Endothelial cell of umbilical vein (primary cell): ENCODE measurements at places on chromosomes 5 and 9.

GRCh38 chr9:122265149-122265915 lies 650 bp downstream of the MRRF start:
- peak; percentile 36 for DNase-seq

GRCh38 chr5:110909415-110909814 lies 162.1 kb upstream of the TSLP start:
- no peak for DNase-seq

GRCh38 chr5:66186108-66186507 lies 42.0 kb downstream of the SREK1 start:
- DNase-seq, result no peak

- DNase-seq, result no peak
These were observed 171.3 kb downstream of the PSAT1 start for GRCh38 chr9:78468231-78468630.

DNA sequence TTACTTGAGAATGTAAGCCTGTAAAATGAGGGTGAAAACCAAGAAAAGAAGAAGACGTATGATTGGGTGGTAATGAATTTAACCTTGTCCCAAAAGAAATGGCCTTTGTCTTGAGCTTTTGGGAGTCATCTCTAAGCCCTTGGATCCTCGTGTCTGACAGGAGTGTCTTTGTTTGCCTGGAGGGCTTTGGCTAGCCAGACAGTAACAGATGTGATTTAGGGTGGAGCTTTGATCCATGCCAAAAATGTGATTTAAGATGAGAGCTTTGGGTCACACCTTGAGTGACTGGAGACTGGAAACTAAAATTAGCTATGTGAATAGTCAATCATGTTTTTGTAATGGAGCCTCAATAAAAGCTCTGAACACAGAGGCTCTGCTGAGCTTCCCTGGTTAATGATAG lies 25.9 kb upstream of the ZFAND5 start:
- no peak for DNase-seq

DNA sequence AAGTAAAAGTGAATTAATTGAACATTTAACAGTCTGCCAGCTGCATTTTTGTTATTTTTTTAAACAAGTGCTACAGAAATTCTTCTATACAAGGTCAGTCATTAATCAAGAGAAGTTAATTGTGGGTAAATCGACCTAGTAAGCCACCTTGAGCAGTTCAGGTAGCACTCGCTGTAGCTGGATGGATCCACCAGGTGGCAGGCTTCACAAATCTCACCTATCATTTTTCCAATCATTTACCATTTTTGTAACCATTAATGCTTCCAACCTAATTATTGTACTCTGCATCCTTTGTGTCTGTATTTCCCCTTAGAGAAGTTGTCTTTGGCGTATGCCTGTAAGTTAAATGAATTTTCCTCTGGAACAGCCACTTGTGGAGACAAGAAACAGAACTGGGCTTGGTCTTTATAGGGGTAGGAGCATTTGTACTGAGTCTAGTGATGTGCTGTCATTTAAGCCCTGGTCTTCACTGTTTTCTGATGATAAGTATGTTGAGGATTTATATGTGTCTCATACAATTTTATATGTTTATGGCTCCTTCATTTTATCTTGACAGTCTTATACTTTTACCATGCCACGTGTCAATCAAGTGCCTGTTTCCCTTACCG lies 39.5 kb downstream of the CD180 start:
- DNase-seq, result peak; percentile 37

- DNase-seq, result no peak
These were observed 292.3 kb upstream of the WWC1 start for GRCh38 chr5:167999182-167999581.

GRCh38 chr9:87910821-87911220 lies 6.9 kb upstream of the SPATA31C1 start:
- no peak for DNase-seq

DNA sequence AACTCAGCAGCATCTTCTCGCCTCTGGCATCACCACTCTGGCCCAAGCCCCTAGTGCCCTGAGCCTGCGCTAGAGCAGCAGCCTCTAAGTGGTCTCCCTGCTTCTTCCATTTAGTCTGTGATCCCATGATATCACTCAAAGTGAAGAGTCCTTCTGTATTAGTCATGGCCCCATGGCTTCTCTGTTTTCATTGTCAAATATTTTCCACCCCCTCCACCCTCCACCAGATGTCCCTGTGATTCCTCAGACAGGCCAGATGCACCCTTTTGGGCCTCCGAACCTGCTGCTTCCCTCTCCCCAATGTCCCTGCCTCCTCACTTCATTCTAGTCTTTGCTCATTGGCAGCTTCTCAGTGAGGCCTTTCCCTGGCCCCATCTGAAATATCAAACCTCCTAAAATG lies 299.2 kb downstream of the SPOCK1 start:
- no peak for DNase-seq

DNA sequence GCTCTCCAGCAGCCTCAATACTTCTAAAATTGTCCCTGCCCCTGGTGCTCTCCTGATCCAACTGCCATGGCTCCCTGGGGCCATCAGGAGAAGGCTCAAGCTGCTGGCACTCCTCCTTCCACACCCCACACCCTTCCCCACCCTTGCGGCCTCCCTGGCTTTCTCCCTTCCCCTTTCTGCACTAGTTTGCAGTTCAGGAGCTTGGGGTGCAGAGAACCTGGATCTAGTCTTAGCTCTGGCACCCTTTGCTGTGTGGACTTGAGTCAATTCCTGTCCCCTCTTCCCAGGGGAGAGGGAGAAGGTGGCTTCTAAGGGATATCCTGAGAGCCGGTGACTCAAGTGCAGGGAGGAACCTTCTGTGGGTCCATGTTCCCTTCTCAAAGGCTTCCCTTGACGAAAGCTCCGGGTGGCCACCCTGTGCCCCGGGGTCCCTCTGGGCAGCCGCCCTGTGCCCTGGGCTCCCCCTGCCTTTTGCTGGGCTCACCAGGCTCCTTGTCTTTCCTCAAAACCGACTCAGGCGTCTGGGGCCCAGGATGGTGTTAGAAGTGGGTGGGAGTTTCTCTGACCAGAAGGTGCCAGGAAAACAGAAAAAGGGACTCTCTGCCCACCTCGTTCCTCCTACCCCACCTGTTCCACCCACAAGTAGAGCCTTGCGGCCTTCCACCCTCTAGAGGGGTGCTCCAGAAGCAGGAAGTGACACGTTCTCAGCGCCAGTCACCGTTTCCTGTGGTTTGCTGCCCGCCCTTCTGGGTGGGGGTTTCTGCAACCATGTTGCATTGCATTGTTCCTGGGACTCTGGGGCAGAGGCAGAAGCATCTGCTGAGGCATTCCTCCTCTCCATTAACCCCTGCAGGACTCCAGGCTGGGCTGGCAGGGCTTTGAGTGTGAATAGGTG lies 15.0 kb downstream of the GLIPR2 start:
- peak; percentile 78 for DNase-seq

- no peak for DNase-seq
These were observed 133.3 kb downstream of the PCSK5 start for GRCh38 chr9:76023715-76024195.

- no peak for DNase-seq
These were observed 48.2 kb upstream of the MTMR12 start for GRCh38 chr5:32360906-32361305.

- no peak for DNase-seq
These were observed 69.3 kb downstream of the SH3RF2 start for GRCh38 chr5:146005723-146006122.

- peak; percentile 24 for DNase-seq
These were observed 75.0 kb downstream of the NR6A1 start for GRCh38 chr9:124696101-124696500.

DNA sequence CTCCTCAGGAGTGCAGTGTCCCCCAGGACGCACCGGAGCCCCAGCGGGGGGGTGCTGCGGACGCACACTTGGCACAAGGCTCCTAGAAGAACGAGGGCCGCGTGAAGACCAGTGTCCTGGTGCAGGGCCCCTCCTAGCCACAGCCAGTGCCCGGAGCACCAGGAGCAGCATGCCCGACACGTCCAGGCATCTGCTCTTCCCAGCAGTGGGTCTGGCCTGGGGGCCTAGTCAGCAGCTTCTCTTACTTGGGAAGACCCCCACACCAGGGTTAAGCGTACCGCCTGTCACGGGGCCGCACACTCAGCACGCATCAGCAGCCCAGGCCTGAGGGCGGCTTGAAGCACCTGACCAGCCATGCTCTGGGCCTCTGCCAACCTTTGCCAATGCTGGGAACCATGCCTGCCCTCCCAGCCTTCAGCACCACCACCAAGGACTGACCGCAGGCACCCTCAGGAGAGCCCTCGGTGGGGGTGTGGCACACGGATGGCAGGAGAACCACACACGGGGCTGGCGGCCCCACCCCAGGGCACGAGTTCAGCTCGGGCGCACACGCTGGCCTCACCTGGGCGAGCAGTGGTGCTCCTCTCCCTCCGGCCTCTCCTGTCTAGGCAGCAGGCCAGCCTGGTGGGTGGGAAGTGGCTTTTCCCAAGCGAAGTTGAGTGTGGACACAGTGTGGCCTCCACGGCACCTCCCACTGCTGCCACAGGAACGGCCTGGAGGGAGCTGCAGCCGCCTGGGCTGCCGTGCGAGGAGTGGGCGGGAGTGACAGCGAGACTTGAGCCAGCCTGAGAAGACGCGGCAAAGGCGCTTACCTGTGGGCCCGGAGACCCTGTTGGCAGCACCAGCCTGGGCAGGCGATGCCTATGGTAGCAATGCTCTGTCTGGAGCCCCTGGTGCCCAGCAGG lies 12.0 kb upstream of the AJM1 start:
- DNase-seq, result no peak

- DNase-seq, result no peak
These were observed 136.1 kb downstream of the TMEM38B start for GRCh38 chr9:105830461-105830860.

DNA sequence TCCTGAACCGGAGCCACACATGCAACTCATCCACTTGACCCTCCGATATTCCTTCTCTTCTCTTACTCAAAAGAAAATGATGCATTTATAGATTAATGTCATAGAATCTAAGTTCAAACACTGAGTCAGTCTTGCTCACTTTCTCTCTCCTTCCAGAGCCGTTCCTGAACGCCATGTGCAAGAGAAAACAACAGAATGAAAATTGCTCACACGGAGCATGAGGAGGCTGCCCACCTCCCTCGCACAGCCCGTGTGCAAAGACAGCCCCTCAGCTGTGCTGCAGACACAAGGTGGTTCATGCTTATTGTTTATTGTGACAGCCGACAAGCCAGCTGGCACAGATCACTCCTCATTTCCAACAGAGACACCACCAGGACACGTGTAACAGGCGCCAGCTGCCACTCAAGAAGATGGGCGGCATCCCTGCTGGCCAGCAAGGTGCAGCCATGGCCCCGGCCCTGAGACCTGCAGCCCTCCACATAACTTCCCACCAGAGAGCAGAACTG lies 290.8 kb downstream of the GLIS3 start:
- DNase-seq, result no peak

DNA sequence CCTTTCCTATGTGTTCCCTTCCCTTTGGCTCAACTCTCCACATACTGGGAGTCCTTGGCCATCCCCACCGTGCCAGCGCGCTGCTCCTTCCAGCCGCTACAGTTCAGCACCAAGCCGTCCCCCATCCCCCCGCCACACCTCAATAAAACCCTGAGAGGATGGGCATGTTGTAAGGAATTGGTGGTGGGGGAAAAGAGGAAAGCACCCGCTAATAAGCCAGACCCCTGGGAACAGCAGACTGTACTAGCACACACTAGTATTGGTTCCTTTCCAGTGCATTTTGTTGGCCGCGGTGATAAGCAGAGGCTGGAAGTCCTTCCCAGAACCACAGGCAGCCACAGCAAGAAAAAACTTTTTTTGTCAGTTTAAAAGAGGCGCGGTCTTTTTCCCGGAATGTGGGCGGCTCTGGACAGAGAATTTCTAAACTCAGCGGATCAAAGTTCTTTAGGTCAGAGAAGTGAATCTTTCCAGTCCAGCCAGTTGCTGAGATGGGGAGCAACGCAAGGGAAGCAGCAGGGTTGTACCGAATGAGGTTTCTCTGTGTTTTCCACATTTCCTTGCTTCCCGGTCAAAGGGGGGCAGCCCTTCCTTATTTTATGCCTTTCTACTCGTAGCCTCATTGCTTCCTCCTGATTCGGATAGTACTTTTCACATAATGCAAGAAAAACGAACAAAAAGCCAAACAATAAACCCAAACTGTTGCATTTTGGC lies 2.1 kb downstream of the CHSY3 start:
- peak; percentile 57 for DNase-seq

GRCh38 chr9:109852556-109852955 lies 72.6 kb downstream of the PALM2AKAP2 start:
- DNase-seq, result no peak

- DNase-seq, result no peak
These were observed 6.5 kb upstream of the HMCN2 start for GRCh38 chr9:130259044-130259443.

- DNase-seq, result peak; percentile 76
These were observed 299.4 kb upstream of the RASA1 start for GRCh38 chr5:86968301-86968753.

GRCh38 chr9:131258186-131258585 lies 18.1 kb downstream of the FAM78A start:
- DNase-seq, result no peak

DNA sequence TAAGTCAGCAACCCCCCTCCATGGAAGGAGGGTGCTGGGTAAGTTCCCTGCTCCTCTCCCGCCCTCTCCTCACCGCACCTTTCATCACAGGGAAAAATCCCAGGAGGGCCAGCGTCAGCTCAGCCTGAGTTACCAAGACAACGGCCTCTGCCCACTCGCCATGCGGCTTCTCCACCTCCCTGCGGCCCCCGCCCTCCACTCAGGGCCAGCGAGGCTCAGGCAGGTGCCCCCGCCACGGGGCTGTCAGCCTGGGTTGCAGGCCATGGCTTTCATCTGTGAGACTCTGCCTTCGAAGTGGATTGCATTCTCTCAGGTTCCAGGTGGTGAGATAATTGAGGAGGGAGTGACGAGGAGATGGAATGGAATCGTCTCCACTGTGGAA lies 27.2 kb upstream of the LAMC3 start:
- no peak for DNase-seq

- DNase-seq, result no peak
These were observed 19.0 kb downstream of the C9orf152 start for GRCh38 chr9:110188991-110189390.

- DNase-seq, result no peak
These were observed 240.4 kb upstream of the IRX2 start for GRCh38 chr5:2991884-2992283.

GRCh38 chr9:87890837-87891236 lies 8.2 kb downstream of the SPATA31E1 start:
- DNase-seq, result no peak

DNA sequence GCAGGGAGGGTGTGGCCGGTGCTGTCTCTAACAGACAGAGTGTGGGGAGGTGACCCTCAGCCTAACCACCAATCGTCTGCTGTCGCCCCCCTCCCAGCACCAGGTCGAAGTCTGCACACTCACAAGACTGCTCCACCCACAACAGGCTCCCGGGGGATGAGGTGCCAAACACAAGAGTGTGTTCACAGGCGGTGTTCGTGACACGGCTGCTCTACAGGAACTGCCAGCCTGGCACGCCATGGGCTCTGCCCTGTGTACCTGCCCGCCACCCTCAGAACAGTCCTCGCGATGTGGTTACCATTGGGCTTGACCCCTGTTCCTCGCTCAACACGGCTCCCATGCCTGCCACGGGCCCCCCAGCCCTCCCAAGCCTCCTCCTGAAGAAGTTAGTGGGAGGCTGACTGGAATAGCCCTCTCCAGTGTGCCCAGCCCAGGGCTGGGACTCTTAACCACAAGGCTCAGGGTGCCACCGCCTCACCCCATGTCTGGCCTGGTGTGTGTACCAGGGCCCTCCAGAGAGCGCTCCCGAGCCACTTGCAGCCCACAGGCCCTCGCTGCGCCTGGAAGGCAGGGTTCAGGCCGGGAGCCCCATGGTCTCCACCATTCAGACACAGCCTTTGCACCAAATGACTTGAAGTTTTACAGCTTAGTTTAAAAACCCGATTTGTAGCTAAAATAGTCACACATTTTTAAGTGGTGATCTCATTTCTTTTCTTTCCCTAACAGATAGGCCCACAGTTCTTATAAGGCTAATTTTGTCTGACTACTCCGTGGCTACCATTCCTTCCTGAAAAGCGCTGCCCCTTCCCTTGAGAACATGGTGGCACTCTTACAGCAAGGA lies 102.5 kb downstream of the CAMSAP1 start:
- no peak for DNase-seq
